Bronchial epithelial cell (primary cell): ENCODE measurements at places on chromosomes 7 and 10. TPM values are rescaled to one million over a fixed set of nuclear protein-coding genes. Genes with fewer than 3 reads are reported as not detected.

GRCh38 chr7:100171087-100171681, 2.8 kb upstream of the GAL3ST4 start:
- DNase-seq: no peak

The WNT16 gene
- not detected in 2 replicates for total RNA-seq

- peak; percentile 65 for DNase-seq
Measured at GRCh38 chr10:3813267-3813666, 28.3 kb upstream of the KLF6 start.

- DNase-seq: no peak
Measured at GRCh38 chr10:6024334-6024682, 37.9 kb downstream of the IL2RA start.
